ENCODE measurements at places on chromosomes 11 and 22.

DNA sequence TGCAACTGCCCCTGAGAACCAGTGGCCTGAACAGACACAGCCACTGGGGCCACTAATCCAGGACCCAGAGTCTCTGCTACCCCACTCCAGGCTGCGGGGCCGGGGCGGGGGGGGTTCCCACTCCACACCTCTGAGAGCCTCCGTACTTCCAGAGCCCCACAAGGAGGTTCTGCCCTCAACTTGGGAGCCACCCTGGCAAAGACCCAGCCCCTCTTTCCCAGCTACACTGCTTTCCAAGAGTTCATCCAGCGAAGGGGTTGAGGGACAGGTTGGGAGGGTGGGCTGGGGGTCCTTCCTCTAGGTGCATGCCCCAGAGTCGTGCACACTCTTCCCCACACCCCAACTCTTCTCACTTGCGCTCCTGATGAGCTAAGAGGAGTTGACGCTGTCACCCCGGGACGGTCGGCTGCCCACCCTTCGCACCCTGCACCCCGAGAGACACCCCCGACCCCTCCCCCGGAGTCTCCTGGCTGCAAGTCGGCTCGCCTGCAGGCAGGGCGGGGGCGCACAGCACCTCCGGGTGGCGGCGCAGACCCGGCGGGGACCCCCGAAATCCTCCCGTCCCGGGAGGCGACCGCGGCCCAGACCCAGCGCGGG, 531 bp downstream of the RAB3IL1 start:
- no peak for DNase-seq

GRCh38 chr11:64456509-64457320, 97.8 kb downstream of the RPS6KA4 start:
- DNase-seq, result no peak

GRCh38 chr22:35910003-35910769, 118.4 kb downstream of the RBFOX2 start:
- DNase-seq, result no peak

GRCh38 chr11:13216019-13216710, 61.4 kb upstream of the BMAL1 start:
- DNase-seq, result peak; percentile 35

GRCh38 chr11:109148669-109149068, 273.3 kb upstream of the C11orf87 start:
- no peak for DNase-seq

- DNase-seq, result no peak
These were observed 64.9 kb downstream of the MED15 start for GRCh38 chr22:20572132-20572802.

DNA sequence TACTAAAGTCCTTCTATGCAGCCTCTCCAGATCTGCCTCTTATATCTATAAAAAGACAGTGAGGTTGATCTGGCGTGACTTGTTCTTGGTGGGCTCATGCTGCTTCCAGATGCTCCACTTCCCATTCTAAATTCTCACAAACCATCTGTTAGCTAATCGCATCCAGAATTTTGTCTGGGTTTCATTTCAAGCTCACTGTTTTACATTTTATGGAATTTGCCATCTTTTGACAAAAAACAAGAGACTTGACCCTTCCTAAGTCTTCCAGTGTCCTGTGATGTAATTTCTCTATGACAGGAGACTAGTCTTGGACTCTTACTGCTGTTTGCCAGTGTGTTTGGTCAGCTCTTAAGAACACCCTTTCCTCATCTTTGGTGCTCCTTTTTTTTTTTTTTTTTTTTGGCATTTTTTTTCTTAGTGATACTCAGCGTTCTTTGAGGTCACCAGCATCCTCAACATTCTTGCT, 23.0 kb downstream of the CRKL start:
- DNase-seq, result no peak

GRCh38 chr11:67605231-67606011, 1.3 kb upstream of the NDUFV1 start:
- DNase-seq, result no peak

DNA sequence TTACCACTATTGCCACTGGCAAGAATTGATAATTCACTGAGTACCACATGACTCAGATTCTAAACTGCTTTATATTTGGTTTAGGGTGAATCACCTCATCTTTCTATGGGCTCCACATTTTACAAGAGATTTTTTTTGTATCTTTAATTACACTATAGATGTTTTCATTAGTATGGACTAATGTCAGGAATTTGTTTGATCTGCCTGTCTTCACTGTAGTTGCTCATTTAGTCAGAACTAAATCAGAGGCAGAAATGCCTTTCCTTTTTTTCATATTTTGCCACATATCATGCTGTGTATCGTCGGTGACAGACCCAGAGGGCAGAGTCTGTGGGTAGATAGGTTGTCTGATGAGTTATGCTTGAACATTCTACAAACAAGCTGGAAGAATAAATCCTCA, 524.1 kb downstream of the METTL15 start:
- DNase-seq, result no peak

- no peak for DNase-seq
These were observed 7.9 kb downstream of the ACTN3 start for GRCh38 chr11:66554602-66555001.

DNA sequence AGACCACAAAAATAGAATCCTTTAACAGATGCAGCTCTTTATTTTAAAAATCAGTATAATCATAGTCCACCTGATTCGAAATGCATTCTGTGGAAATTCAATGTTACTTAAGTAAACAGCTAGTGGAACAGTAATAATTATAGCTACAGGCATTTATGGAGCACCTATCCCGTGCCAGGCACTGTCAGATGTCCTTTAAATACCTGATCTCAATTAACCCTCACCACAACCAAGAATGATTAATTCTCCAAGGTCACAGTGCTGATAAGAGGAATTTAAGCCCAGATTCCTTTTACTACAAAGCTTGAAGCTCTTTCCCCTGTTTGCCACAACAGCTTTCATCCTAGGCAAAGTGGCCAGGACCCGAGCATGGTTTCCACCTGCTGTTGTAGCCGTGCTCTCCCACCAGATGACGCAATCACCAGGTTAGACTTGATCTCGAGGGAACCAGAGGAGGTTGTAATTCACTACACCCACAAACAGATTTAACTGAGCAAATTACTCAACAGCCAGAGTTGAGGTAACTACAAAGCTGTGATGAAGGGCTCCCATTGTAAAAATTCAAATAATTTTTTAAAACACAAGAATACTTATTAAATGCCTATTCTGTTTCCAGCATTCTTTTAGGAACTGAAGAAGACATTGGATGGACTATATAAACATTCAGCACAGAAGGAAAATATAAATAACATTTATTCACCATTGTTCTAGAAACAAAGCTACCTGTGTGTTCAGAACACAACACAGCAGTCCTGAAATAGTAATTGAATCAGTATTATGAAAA, 10.3 kb downstream of the PRDM10 start:
- peak; percentile 93 for DNase-seq

- peak; percentile 6 for DNase-seq
These were observed 19.7 kb upstream of the KAT5 start for GRCh38 chr11:65692367-65692766.
